Epithelial cell of esophagus (primary cell): ENCODE measurements at places on chromosomes 3 and 15.
A peak's percentile ranks its signal among the peaks of the same experiment; 100 is the strongest.

GRCh38 chr3:8647137-8647985, 2.8 kb upstream of the SSUH2 start:
- DNase-seq = no peak

GRCh38 chr3:37324131-37324530, 149.7 kb upstream of the LRRFIP2 start:
- no peak for DNase-seq

- no peak for DNase-seq
Measured at GRCh38 chr3:156037356-156037755, 83.0 kb upstream of the KCNAB1 start.

DNA sequence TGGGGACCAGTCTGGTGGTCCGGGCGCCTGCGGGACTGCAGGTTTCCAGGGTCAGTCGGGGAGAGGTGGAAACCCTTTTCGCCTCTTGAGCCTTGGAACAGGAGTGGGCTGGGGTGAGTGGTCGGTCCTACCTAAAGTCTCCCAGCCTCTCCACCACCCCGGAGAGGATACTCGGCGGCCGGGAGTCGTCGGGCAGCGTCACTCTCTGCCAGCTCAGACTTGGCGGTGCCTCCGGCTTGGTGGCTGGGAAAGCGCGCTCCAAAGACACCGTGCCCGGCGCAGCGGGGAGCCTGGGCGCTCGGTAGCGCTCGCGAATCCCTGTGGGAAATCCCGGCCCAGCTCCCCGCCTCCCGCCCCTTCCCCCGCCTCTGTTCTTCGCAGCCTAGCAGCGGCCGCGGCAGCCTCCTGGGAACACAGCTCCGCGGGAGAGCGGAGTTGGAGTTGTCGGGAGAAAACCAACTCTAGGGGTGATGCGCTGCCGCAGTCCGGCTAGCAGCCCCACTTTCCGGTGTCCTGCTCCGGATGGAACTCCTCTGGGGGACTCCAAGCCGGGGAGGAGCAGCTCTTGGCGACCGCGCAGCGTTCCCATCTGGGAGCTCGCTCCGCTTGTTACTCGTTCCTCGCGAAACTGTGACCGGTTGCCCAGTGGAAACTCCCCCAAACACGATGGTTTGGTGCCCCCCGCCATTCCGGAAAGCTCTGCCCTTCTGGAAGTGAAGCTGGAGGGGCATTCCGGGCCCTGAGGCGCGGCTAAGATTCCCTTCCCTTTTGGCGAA, 1.4 kb downstream of the EPHB1 start:
- peak; percentile 9 for DNase-seq

DNA sequence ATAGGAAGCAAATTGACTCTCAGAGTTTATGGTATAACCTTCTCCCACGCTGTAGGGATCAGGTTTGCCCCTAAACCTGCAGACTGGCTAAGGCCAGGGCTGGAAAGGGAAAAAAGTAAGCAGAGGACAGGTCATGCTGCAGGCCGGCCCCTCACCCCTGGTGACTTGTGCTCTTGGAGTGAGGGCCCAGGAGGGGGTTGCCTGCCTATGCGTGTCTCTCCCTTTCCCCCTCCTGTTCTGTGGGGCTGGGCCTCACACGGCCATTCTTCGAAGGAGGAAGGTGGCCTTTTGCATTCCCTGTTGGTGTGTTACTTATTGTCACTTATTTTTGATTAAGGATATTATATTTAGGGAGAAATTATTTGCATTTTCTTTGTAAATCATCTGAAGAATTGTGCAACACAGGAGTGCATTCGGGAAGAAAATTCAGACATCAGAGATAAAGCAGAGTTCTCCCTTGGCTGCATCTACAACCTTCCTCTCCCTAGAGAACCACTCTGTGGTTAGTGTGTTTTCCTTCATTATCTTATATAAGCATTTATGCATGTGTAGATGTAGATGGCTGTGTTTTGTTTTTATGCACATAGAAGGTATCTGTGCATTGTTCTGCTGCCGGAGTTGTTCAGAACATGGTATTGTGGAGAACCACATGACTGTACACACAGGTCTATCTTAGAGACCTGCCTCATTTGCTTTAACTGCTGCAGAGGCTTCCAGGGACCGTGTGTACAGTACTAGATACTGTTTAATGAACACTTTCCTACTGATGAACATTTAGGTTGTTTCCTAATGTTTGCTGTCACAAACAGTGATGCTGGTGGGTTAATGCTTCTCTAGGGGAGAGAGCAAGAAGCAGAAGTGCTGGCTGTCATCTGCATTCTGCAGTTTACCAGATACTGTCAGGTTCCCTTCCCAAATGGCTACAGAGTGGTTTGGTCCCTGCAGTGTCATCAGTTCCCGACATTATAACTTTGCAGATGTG, 133.5 kb downstream of the APBA2 start:
- no peak for DNase-seq

DNA sequence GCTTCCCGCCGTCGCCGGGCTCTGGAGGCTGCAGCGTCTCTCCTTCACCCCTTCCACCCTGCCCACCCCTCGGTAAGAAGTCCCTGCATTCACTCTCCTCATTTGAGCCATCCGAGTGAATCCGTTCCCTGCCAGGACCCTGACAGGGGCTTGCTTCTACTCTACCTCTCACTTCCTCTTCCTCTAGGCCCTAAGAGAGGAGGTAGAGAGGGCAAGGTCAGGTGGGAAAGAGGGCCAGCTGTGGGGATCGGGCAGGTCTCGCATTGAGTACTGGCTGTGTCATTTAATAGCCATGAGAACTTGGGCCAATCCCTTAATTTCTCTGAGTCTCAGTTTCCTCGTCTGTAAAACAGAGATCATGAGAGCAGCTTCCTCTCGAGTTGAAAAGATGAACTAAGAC, 283.6 kb downstream of the UACA start:
- DNase-seq = no peak

GRCh38 chr3:43865351-43865750, 174.6 kb downstream of the ABHD5 start:
- peak; percentile 9 for DNase-seq

- no peak for DNase-seq
Measured at GRCh38 chr3:17730318-17730967, 12.0 kb downstream of the TBC1D5 start.

DNA sequence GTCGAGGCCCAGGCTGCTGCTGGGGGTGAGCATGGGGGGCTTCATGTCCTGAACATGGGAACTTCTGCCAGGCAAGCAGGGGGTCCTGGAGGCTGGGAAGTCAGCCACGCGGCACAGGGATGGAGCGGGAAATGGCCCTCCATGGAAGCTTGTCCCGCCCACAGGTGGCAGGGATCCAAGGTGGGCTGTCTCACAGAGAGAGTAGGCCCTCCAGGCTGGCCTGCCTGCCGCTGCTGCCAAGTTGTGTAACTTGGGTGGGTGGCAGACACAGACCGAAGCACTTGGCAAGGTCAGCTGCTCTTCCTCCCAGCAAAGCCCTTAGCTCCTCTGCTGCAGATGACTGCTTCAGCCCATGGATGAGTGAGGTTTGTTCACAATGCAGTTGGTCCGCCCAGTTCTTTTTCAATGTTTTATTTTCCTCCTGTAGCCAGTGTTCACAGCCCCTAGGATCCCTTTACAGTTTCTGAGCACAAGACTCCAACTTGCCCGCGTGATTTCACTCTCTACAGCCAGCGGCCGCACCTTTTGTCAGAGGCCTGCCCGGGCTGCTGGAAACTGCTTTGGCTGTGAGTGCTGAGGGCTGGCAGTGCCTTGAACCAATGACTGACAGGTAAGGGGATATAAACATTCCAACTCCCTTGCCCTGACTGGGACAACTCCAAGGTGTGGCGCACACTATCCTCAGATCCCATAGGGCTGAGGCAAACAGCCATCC, 26.7 kb downstream of the HCN4 start:
- no peak for DNase-seq

DNA sequence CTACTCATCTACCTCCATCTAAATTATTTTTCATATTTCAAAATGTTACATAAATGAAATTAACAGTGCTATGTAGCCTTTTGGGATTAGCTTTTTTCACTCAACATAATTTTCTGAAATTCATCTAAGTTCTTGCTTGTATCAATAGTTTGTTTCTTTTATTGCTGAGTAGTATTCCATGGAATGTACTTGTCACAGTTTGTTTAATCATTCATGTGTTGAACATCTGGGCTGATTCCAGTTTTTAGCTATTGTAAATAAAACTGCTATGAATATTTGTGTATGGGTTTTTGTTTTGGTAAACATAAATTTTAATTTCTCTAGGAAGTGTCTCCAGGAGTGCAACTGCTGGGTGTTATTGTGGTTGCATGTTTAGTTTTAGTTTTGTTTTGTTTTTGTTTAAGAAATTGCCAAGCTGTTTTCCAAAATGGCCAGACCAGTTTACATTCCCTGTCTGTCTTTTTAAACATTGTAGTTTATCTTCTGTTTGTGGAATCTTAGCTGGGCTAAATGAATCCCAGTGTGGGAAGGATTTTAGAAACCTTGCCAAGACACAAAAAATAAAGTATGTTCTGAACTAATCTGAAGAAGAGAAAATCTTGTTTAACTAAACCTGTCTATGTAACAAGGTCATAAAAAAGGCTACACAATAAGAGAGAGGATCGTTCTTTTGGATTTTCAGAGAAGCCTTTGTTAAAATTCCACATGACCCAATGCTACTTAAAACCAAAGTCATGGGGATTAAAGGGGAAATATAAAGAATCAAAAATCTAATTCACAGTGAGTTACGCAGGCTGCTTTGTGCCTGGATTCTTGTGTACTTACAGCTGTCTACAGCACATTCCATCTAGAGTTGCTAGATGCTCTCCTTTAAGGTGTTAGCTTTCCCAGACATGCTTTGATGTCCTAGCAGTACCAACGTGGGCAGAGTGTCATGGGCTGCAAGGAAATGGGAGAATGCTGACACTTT, 129.2 kb upstream of the SUCLG2 start:
- DNase-seq = no peak

GRCh38 chr3:11373654-11374053, 101.5 kb downstream of the ATG7 start:
- DNase-seq = no peak

DNA sequence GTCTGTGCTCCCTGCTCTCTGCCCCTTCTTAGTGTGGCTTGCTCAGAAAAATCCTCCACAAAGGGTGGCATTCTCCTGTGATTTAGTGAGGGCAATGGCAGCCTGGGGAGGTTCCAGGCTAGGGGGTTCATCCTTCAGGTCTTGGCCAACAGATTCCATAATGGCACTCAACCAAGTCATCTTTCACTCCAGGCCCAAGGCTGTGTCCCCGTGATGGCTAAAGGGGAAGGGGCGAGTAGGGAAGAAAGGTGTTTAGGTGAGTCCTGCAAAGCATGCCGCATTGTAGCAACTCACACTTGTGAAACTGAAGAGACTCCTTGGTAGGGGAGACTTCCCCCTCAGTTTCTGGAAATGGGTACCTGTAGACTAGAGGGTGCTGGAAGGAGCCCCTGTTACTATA, 105.6 kb downstream of the THSD4 start:
- no peak for DNase-seq
